ENCODE measurements at places on chromosomes 5 and 9. TPM values are rescaled to one million over a fixed set of nuclear protein-coding genes. Genes with fewer than 3 reads are reported as not detected.

- no peaks in the 10 kb centered on the region for H3K27me3 ChIP-seq
- DNase-seq, result no peak
- H3K4me3 ChIP-seq, result no peak overlapping the region
Observed at GRCh38 chr9:83199240-83199639, 136.3 kb upstream of the RASEF start.

DNA sequence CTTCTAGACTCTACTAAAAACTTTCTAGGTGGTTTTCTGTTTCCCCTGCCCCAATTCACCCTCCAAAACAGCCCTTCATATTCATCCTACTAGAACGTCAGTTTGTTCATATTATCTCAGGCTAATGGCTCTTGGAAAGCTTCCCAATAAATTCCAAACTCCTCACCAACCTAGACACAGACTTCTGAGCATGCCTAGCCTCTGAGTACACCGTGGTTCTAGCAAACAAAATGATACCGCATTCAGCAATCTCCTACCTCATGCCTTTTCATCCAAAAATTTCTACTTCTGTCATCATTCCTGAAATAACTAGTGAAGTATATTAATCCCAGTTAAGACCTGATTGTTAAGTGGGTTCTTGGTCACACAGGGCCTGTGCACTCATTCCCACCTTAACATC lies 46.5 kb upstream of the NR5A1 start:
- H3K4me3 ChIP-seq, result no peak overlapping the region
- DNase-seq, result peak; percentile 48
- H3K27me3 ChIP-seq, result no peaks in the 10 kb centered on the region
- peaks cover 37% of the 10 kb centered on the region for H3K4me1 ChIP-seq

BTNL8 gene
- total RNA-seq, result not detected

GRCh38 chr9:135581636-135582426 lies 20.3 kb downstream of the PAEP start:
- DNase-seq, result no peak
- H3K27ac ChIP-seq, result no peak overlapping the region
- H3K27me3 ChIP-seq, result peaks cover 19% of the 10 kb centered on the region
- no peak overlapping the region for H3K4me3 ChIP-seq

KCNIP1 gene
- total RNA-seq, result 3.1 TPM

DNA sequence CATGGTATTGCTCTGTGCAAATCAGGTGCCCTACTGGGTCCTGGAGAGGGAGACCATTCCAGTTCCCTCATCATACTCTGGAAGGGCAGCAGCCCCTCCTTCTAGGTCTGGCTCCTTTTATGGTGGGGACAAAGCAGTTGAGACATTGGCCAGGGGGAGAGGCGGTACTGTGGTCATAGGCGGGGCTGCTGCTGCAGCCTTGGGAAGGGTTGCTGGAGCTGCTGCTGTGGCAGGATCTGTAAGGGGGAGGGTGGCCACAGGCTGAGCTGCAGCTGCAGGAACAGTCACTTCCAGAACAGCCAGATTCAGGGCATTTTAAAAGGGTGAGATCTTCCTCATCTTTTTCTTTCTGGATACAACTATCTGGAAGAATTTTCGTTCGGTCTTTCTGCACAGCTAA lies 233.0 kb upstream of the SGCD start:
- H3K27ac ChIP-seq, result no peak overlapping the region
- H3K36me3 ChIP-seq, result no peaks in the 10 kb centered on the region
- no peaks in the 10 kb centered on the region for H3K27me3 ChIP-seq
- H3K4me1 ChIP-seq, result no peaks in the 10 kb centered on the region
- no peak overlapping the region for H3K4me3 ChIP-seq

DNA sequence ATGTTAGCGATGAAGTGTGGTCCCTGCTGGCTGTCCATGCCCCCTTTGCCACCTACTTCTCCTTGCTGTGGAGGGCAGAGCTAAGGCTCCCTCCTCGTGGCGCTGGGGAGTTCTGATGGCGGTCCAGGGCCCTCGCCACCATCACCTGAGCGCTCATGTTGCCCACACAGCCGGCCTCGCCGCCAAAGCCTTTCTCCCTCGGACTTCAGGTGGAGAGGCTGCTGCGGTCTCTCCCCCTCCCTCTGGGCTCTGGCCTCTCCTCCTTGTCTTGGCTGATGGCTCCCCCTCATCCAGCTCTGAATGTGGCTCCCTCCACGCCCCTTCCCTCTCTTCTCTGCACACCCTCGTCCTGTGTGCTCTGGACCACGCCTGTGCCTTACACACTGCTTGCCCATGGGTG lies 14.5 kb upstream of the LPCAT1 start:
- H3K4me3 ChIP-seq, result no peak overlapping the region
- no peak for DNase-seq
- peaks cover 12% of the 10 kb centered on the region for H3K27me3 ChIP-seq
- H3K4me1 ChIP-seq, result peaks cover 6% of the 10 kb centered on the region

DNA sequence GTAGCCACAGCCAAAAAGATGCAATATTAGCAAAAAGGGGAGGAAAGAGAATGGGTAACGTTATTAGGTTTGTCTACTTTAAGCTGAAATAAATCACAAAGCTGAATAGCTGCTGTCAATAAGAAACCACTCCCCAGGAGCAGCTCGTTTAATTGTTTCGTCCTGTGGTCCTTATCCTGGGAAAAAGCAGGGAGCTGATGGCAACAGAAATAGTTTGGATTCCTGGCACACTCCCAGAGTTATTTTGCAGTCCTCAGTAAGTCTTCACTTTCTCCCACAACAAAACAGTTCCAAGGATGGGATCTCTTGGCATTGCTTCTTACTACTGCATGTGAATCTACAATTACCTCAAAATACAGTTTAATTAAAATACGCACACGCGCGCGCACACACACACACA lies 28.8 kb downstream of the FRMD3 start:
- H3K36me3 ChIP-seq, result 0 out of 2 replicates have a peak, but pooled peaks cover 6% of the 10 kb centered on the region
- H3K27ac ChIP-seq, result peak overlapping the region; percentile 69
- peaks cover 41% of the 10 kb centered on the region for H3K4me1 ChIP-seq
- no peaks in the 10 kb centered on the region for H3K27me3 ChIP-seq
- peak; percentile 61 for DNase-seq
- no peak overlapping the region for H3K4me3 ChIP-seq

- no peak for DNase-seq
- no peaks in the 10 kb centered on the region for H3K36me3 ChIP-seq
- no peak overlapping the region for H3K4me3 ChIP-seq
- no peak overlapping the region for H3K27ac ChIP-seq
Observed at GRCh38 chr9:9817176-9817575, 795.6 kb downstream of the PTPRD start.

DNA sequence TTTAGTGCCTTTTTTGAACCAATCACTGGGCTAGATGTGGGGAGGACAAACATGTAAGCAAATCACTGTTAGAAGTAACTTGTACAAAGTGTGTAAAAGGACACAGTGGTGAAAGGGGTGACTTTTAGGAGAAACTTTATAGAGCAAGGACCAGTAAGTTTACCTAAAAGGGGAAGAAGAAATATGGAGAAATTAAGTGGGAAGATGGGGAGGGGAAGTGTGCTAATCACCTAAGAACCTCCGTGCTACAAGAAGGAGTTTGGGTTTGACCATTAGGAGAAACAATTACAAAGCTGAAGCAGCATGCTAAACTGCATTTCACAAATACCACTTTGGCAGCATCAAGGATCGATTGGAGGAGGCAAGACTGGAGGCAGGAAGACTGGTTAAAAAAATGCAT lies 17.3 kb downstream of the ITGA1 start:
- no peaks in the 10 kb centered on the region for H3K27me3 ChIP-seq
- H3K4me1 ChIP-seq, result peaks cover 47% of the 10 kb centered on the region
- no peak overlapping the region for H3K4me3 ChIP-seq
- H3K27ac ChIP-seq, result no peak overlapping the region
- peaks cover 44% of the 10 kb centered on the region for H3K36me3 ChIP-seq
- no peak for DNase-seq

GRCh38 chr5:167269146-167269545 lies 1022.3 kb upstream of the WWC1 start:
- DNase-seq, result peak; percentile 13
- H3K27me3 ChIP-seq, result no peaks in the 10 kb centered on the region
- H3K4me3 ChIP-seq, result no peak overlapping the region
- peaks cover 21% of the 10 kb centered on the region for H3K4me1 ChIP-seq
- H3K36me3 ChIP-seq, result no peaks in the 10 kb centered on the region

Data from SJSA1 (cell line).